Globus pallidus (tissue), 1 donor: ENCODE measurements at places on chromosomes 12 and 14.

DNA sequence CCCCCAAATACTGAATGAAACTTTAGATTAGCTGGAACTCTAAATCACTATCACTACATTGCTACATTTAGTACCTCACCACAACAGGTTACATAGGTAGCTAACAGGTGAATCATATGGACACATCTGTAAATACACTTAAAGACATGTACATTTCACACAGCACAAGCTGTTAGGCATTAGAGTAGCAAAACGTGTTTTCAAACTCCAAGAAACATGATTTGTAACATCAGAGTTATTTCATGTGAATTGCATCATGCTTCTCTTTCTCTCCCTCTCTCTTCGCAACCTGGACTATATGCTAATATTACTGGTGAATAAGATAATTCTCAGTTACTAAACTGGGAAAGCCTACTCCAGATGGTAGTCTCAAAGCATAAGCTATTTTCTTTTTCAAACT lies 4.3 kb downstream of the SEL1L start:
- DNase-seq, result no peak

GRCh38 chr14:32633224-32633859 lies 304.2 kb downstream of the AKAP6 start:
- DNase-seq, result no peak

DNA sequence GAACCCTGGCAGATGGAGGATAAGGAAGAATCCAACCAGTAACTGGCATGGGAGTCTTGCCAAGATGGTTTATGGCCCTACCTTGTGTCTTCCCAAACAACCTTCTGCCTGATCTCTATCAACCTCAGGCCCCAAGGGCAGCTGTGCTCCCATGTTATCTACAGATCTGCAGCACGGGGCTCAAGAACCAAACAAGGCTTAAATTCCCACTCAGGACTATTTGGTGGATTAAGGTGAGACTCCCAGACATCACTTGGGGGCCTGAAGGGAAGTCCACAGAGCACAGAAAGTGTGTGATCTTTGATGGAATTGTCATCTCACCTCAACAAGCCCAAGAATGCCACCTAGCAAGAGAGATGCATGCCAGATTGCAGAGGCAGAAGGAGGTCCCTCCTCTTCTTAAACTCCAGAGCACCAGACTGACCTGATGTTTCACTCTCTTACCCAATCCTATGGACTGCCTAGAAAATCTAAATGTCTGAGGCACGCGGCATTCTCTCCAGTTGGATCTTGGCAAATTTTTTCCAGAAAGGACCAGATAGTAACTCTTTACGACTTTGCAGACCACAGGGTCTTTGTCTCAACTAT lies 759.5 kb upstream of the TBX3 start:
- DNase-seq, result no peak

DNA sequence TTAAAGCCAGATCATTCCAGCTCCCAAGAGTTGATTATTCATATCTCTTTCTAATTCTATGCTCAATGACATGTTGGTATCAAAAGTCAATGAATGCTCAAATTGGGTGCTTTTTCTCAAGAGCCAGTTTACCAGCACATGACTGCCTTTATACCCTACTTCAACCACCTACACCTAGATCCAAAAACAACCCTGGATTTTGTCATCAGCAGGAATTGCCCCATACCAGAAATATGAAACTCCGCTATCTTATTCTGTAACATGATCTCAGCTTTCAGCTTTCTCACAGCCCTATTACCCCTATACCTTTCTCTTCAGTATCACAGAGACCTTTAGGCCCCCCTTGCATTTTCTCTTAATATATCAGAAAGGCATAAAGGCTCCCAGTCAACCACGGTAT lies 32.3 kb upstream of the ESR2 start:
- DNase-seq, result no peak

DNA sequence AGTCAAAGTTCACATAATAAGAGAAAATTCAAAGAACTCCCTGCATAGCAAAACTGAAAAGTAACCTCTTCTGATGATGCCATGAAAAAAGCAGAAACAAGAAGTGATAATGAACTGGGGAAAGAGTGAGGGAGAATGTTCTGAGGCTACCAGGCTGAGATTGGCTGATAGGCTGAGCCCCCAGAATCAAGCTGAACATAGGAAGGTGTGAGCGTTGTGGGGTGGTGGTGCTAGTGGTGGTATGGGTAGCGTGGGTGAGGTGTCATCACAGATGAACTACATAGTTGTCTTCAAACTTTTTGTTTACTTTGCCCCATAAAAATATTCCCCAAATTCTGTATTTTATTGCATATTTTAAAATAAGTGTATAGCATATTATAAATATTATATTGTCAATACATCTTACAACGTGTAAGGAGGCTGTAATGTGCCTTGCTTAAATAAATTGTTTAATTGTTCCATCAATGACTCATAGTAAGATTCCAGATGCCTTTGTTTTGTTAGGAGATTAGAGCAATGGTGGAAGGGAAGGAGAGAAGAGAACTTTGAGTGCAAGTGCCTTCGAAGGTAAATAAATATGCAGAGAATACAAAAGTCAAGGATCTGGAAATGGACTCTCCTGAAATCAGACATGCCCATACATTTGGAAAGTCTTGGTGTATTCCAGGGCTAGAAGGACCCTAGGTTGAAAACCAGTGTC lies 15.8 kb upstream of the CFAP54 start:
- no peak for DNase-seq

GRCh38 chr12:106845902-106846301 lies 71.4 kb downstream of the RIC8B start:
- no peak for DNase-seq

- no peak for DNase-seq
These were observed 156.3 kb downstream of the PELI2 start for GRCh38 chr14:56274556-56274955.

GRCh38 chr12:4296751-4297150 lies 23.2 kb downstream of the CCND2 start:
- no peak for DNase-seq

GRCh38 chr14:92670160-92670559 lies 78.3 kb downstream of the LGMN start:
- no peak for DNase-seq

GRCh38 chr12:27009881-27010301 lies 4.3 kb downstream of the TM7SF3 start:
- no peak for DNase-seq

DNA sequence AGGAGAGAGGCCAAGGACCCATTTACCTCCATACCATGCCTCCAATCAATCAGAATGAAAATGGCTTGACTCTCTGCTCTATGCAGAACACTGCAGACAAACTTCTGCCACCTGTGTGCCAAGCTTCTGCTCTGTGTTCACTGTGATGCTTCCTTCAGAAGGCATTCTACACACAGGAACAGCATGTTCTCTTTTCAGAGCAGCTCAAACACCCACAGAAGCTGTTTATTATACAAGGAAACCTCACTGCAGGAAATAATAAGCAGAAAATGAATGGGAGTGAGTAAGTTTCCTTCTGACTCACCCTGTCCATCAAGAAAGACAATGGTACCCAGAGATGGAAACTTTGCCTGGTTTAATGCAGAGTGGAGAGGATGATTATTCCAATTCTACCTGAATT lies 2.4 kb upstream of the ESR2 start:
- DNase-seq, result no peak

GRCh38 chr12:94575024-94575423 lies 75.3 kb downstream of the TMCC3 start:
- DNase-seq, result no peak

GRCh38 chr14:72464226-72464625 lies 429.7 kb downstream of the DPF3 start:
- DNase-seq, result no peak

DNA sequence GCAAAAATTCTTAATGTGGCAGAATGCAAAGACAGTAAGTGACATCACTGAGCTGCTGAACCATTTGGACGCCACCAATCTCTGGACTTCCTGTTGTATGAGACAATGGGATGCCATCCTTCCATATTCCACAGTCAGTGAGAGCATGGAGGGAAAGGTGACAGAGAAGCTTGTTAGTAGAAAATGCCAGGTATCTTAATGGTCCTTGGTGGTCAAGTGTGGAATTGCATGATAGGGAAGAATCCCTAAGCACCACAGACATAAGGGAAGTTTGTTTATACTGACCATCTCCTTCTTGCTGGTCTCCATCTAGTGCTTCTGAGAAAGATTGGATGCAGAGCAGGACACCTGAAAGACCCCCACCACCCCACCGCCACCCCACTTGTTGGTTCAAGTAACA lies 1410.0 kb upstream of the TMEM132C start:
- no peak for DNase-seq

DNA sequence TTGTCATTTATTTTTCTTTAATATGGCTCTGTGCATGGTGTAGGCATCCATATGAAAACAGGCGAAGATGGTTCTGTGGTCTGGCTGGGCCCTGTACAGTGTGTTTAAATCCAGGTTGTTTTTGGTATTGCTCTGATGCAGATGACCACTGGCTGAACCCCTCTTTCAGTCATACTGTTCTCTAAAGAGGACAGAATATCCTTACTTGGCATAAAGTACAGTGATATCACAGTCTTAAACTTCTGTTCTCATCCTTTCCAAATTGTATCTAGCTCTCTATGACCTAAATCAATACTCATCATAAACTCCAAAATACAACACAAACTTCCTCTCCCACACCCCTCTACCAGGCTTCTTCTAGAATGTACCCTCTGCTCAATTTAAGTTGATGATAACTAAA lies 252.7 kb upstream of the FAR2 start:
- no peak for DNase-seq

GRCh38 chr12:28925719-28926376 lies 223.2 kb upstream of the FAR2 start:
- no peak for DNase-seq

DNA sequence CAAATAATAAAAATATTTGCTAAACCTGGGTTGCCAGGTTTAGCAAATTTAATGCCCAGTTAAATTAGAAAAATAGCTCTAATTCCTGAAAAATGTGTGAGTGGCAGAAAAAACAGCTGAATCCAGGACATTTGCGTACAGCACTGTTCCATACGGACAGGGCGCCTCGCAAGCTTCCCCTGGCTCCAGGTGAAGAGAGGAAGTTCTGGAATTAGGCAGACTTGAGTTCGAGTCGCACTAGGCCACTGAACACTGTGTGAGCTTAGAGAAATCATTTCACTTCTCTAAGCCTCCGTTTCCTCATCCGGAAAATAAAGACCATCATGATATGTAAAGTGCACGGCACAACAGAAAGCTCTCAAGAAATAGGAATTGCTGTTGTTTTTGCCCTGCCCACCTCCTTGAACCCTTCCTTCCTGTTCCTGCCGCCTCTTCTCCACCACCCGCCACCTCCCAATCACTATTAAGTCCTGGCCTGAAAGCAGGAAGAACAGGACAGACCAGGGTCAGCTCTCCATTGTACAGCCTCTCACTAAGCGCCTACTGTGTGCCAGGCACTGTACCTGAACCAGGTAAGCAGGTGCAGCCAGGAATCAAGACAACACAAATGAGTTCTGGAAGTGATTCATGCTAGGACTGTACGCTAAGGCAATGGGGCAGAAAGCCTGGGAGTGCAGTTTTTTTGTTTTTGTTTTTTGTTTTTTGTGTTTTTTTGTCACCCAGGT lies 763 bp upstream of the PHETA1 start:
- no peak for DNase-seq

DNA sequence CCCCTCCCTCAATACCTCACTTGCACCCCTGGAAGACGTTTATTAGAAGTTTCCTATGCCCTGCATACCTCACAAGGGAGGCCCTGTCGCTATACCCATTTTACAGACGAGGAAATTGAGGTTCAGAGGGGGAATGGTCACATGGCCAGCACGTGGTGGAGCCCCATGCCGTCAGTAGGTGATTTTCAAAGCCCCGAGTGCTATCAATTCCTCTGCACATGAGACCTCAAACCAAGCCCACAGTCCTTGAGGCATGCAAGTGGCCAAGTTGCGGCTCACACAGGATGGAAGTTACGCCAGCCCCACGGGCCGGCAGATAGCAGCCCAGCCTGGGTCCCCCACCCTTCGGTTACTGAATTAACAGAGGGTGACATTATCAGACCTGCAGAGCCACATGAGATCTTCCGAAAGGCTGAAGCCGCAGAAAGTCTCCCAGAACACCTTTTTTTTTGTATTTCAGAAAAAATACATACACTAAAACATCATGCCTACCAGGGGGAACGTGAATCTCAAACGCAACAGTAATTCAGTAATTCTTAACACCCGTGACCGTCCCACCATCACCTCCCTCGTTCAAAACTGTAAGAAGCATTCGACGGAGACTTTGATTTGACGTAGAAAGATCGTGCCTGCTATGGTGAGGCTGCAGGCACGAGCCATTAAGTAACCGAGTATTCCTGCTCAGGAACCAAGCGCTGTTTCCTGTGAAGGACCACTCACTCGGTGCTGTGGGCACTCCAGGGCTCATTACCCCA lies 129.0 kb downstream of the RFLNA start:
- DNase-seq, result no peak

- DNase-seq, result no peak
These were observed 18.9 kb upstream of the GPR132 start for GRCh38 chr14:105083926-105084685.

- no peak for DNase-seq
These were observed 123.5 kb upstream of the RFLNA start for GRCh38 chr12:124171231-124171979.

GRCh38 chr14:29355331-29355730 lies 572.3 kb downstream of the PRKD1 start:
- no peak for DNase-seq

GRCh38 chr12:20505056-20505455 lies 136.7 kb downstream of the PDE3A start:
- DNase-seq, result no peak

GRCh38 chr12:67671419-67671818 lies 22.9 kb downstream of the DYRK2 start:
- DNase-seq, result no peak

- no peak for DNase-seq
These were observed 89.9 kb downstream of the FLRT2 start for GRCh38 chr14:85619851-85620250.

DNA sequence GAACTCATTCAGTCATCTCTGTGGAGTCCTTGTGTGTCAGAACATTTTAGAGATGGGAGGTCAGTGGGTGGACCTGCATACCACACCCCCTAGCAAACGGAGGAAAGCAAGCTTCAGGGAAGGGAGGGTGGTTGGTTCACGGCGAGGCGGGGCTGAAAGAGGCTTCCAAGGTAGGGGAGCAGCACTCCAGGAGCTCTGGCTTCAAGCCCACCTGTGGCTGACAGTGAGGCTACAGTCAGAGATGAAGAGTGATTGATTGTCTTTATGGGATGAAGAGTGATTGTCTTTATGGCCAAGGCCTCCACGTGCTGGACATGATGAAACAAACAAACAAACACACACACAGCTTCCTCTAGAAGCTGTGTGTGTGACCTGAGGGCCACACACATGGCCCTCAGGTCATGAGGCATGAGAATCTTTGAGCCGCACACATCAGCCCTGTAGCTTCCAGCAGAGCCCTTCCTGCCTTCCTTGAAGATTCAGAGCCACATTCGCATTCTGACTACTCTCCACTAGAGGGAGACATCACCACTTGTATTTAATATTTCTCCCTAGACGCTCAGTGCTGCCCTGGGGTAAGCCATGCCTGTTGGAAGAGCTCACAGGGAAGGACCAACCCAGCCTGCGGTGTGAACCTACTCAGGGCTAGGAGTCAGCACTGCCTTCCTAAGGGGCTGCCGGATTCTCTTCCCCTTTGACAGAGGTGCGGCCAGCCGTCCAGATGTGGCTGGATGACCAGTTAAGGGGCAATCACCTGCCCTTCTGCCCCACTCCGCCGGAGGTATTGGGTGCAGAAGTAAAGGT lies 54.4 kb upstream of the KCNA1 start:
- DNase-seq, result peak; percentile 80
